ENCODE measurements at places on chromosomes 3 and 15.

GRCh38 chr3:81726735-81727134 lies 34.7 kb downstream of the GBE1 start:
- no peak for DNase-seq

DNA sequence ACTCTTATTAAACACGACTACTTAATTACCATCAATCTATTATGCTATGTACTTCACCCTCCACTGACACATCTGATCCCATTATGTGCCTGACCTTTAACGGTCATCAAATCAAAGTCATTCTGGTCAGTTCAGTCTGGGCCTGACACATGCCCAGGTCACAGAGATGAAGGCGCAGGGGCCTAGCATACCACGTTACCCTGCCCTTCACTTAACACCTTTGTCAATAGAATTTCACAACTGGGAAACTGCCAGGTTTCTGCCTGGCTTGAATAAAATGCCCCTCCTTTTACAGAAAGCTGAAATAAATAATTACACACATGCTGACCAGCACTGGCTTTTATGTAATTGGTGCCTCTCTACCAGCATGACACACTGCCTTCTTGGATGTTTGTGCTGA lies 39.5 kb downstream of the MECOM start:
- DNase-seq, result no peak

DNA sequence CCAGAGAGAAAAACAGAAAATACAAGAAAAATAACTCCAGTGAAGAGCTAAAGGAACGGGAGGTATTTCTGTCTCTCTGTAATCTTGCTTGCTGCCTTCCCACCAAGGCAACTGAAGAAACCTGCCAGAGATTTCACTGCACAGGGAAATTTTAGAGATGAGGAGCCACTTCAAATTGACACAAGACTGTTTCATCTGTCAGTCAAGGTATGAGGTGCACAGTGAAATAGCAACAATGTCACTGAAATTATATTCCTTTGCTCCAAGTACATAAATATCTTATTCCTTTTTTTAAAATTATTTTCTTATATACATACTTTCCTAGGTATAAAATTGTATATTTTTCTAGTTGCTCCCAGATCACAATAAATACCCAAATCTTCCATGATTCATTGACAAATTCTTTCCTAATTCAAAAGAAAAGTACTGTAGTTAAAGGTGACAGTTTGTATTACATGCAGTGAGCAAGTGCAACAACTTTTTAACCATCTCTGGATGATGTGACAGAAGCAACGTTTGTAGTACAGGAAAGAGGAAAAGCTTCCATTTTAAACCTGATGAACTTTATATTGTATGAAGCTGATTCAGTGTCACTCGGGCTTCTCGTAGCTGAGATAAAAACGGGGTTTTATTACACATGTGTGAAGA lies 563.4 kb downstream of the TUSC7 start:
- DNase-seq, result no peak

DNA sequence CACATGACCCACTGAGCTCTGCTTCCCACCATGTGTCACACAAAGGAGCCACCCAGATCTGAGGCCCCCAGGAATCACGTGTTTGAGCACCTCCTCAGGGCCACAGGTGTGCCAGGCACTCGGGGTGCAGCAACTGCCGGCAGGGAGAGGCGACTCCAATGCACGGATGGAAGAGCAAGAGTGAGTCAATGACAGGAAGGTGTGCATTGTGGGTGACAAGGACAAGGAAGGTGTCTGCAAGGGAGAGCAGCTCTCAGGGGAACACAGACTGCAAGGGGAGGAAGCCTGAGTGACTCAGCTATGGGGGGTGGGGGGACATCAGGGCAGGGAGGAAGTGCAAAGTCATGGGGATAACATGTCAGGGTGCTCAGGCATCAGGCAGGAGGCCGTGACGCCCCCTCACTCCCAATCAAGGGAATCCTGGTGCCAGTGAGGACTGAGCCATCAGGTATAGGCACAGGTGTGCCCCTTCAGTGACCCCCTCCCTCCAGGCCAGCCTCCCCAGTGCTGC lies 67.4 kb downstream of the NUP210 start:
- DNase-seq, result no peak

GRCh38 chr3:99872923-99873254 lies 55.2 kb downstream of the CMSS1 start:
- peak; percentile 50 for DNase-seq

GRCh38 chr3:171829841-171830517 lies 13.2 kb upstream of the TMEM212 start:
- no peak for DNase-seq

- DNase-seq, result no peak
Observed at GRCh38 chr15:50182219-50183013, 420 bp downstream of the SLC27A2 start.

DNA sequence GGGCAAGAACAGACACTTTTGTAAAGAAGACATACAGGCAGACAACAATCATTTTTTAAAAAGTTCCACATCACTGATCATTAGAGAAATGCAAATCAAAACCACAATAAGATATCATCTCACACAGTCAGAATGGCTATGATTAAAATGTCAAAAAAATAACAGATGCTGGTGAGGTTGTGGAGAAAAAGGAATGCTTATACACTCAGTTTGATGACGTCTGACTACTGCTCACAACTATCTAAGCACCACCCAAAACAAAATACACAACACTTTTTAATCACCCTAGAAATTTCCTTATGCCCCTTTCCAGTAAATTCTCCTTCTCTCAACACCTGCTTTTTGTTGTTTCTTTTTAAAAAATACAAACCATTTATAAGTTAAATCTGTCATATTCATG lies 228.8 kb downstream of the ISL2 start:
- no peak for DNase-seq

- no peak for DNase-seq
Observed at GRCh38 chr3:66703501-66703900, 202.7 kb upstream of the LRIG1 start.

DNA sequence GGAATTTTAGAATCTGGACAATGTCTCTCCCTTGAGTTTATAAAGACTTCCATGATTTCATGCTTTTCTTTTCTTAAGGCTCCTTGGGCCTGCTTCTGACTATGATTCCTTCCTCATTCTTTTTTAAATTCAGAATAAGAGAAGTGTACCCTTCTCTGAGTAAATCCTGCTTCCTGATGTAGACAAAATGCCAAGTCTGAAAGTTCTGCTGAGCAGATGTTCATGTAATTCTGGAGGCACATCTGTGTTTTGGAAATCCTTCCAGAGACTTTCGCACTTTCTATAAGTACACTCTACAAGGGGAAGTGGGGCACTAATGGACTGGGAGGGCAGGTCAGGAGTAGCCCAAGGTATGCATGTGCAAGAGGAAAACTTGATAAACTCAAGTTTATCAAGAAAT lies 24.8 kb downstream of the TPM1 start:
- DNase-seq, result no peak

GRCh38 chr3:100089812-100090668 lies 24.3 kb downstream of the FILIP1L start:
- no peak for DNase-seq

All from GM12878 (cell line).